Activated B cell treated with CpG ODN at 0.5 μM for 24 hours (primary cell): ENCODE measurements at places on chromosomes 2 and 18.
A peak's percentile ranks its signal among the peaks of the same experiment; 100 is the strongest.

- H3K27me3 ChIP-seq = no peaks in the 10 kb centered on the region
- no peak for DNase-seq
- peak overlapping the region; percentile 94 for H3K4me3 ChIP-seq
- peaks cover 31% of the 10 kb centered on the region for H3K4me1 ChIP-seq
- H3K27ac ChIP-seq = peak overlapping the region; percentile 84
Measured at GRCh38 chr18:36828157-36828629, 609 bp downstream of the TPGS2 start.

DNA sequence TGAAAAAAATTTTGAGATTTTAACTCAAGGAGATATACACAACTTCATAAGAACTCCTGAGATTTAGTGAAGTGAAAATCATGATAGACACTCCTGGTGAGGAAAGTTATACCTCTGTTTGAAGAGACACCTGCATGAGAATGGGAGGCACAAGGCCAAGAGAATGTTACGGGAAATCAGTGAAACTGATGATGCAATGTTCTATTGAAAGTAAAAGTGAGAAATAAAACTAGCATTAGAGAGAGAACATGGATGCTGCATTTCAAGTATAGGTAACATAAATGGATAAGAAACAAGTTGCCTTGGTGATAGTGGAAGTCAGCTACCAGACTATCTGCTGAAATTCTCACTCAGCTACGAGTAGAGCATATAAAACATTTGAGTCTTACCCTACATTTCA is 562.1 kb upstream of the FANCL start:
- H3K27ac ChIP-seq = no peak overlapping the region
- no peaks in the 10 kb centered on the region for H3K4me1 ChIP-seq
- H3K27me3 ChIP-seq = peaks cover 9% of the 10 kb centered on the region
- no peak for DNase-seq
- H3K36me3 ChIP-seq = no peaks in the 10 kb centered on the region

DNA sequence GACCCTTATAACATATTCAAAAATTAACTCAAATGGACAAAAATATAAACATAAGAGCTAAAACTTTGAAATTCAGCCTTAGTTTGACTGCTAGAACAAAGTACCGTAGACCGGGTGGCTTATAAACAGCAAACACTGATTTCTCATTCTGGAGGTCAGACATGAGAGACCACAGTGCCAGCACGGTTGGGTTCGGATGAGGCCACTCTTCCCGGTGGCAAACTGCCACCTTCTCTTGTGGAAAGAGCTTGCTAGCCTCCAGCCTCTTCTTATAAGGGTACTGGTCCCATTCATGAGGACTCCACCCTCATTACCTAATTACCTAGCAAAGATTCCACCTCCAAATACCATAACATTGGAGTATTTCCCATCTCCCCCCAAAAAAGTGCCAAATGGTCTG is 91.3 kb downstream of the FAM210A start:
- peaks cover 31% of the 10 kb centered on the region for H3K36me3 ChIP-seq
- no peak overlapping the region for H3K27ac ChIP-seq
- no peaks in the 10 kb centered on the region for H3K27me3 ChIP-seq
- peaks cover 4% of the 10 kb centered on the region for H3K4me1 ChIP-seq

DNA sequence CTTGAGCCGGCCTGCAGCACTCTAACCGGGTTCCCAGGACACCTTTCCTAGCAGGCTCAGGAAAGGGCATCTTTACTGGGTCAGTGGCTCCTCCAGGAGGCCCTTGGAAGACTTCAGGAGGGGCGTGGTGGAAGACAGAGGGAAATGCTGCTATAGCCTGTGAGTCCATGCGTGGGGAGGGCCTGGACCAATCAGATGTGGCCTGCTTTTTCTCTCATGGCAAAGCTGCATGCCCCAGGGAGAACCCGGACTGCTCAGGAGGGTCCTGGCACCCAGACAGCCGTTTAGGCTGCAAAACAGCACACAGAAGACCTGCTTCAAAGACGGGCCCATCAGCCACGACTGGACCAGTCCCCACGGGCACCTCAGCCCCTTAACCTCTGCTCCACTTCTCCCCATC is 84.4 kb downstream of the EIPR1 start:
- H3K36me3 ChIP-seq = peaks cover 13% of the 10 kb centered on the region
- H3K27me3 ChIP-seq = no peaks in the 10 kb centered on the region
- H3K27ac ChIP-seq = no peak overlapping the region
- H3K4me3 ChIP-seq = no peak overlapping the region
- no peak for DNase-seq
- H3K4me1 ChIP-seq = peaks cover 2% of the 10 kb centered on the region

- no peaks in the 10 kb centered on the region for H3K36me3 ChIP-seq
- H3K27me3 ChIP-seq = peaks cover 17% of the 10 kb centered on the region
- DNase-seq = no peak
- no peak overlapping the region for H3K27ac ChIP-seq
Measured at GRCh38 chr2:110881908-110882307, 149.5 kb downstream of the ACOXL start.

GRCh38 chr2:11680901-11681721 is 11.1 kb upstream of the NTSR2 start:
- no peaks in the 10 kb centered on the region for H3K4me1 ChIP-seq
- no peak for DNase-seq
- no peaks in the 10 kb centered on the region for H3K36me3 ChIP-seq
- no peak overlapping the region for H3K27ac ChIP-seq
- H3K27me3 ChIP-seq = peaks cover 34% of the 10 kb centered on the region

DNA sequence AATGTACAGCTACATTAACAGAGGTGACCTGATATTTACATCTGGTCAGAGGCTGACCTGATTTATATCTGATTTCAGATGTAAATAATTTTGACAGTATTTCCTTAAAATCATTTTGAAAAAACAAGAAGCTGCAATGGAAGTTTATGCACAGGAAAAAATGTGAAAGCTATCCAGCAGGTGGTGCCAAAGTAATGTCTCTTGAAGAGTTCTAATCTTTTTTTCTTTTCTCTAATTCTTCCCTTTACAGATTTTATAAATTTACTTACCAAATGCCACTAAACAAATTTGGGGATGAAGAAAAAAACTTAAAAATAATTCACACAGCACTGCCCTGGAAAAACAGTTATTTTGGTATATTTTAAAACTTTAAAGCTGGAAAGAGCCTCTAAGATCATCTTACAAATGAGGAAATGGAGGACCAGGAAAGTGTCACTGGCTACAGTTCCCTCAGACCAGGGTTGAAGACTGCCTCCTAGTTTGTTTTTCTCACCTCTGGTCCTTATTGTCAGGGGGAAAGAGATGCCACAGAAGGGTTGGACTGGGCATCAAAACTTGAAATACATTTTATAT is 16.4 kb upstream of the FBLN7 start:
- no peak for DNase-seq
- H3K4me3 ChIP-seq = no peak overlapping the region
- peaks cover 29% of the 10 kb centered on the region for H3K36me3 ChIP-seq

- H3K4me1 ChIP-seq = no peaks in the 10 kb centered on the region
- H3K27me3 ChIP-seq = no peaks in the 10 kb centered on the region
- no peaks in the 10 kb centered on the region for H3K36me3 ChIP-seq
- DNase-seq = no peak
- no peak overlapping the region for H3K27ac ChIP-seq
- H3K4me3 ChIP-seq = no peak overlapping the region
Measured at GRCh38 chr18:76757335-76757734, 65.0 kb upstream of the ZNF236 start.

GRCh38 chr2:47230418-47230817 is 75.3 kb upstream of the STPG4 start:
- DNase-seq = no peak
- H3K4me1 ChIP-seq = peaks cover 15% of the 10 kb centered on the region
- no peak overlapping the region for H3K4me3 ChIP-seq
- no peaks in the 10 kb centered on the region for H3K36me3 ChIP-seq
- H3K27me3 ChIP-seq = no peaks in the 10 kb centered on the region
- no peak overlapping the region for H3K27ac ChIP-seq

DNA sequence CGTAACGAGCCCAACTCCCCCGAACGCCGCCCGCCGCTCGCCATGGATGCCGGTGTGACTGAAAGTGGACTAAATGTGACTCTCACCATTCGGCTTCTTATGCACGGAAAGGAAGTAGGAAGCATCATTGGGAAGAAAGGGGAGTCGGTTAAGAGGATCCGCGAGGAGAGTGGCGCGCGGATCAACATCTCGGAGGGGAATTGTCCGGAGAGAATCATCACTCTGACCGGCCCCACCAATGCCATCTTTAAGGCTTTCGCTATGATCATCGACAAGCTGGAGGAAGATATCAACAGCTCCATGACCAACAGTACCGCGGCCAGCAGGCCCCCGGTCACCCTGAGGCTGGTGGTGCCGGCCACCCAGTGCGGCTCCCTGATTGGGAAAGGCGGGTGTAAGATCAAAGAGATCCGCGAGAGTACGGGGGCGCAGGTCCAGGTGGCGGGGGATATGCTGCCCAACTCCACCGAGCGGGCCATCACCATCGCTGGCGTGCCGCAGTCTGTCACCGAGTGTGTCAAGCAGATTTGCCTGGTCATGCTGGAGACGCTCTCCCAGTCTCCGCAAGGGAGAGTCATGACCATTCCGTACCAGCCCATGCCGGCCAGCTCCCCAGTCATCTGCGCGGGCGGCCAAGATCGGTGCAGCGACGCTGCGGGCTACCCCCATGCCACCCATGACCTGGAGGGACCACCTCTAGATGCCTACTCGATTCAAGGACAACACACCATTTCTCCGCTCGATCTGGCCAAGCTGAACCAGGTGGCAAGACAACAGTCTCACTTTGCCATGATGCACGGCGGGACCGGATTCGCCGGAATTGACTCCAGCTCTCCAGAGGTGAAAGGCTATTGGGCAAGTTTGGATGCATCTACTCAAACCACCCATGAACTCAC is 673 bp downstream of the PCBP1 start:
- H3K36me3 ChIP-seq = peaks cover 54% of the 10 kb centered on the region
- no peaks in the 10 kb centered on the region for H3K27me3 ChIP-seq
- H3K4me3 ChIP-seq = peak overlapping the region; percentile 96
- peaks cover 72% of the 10 kb centered on the region for H3K4me1 ChIP-seq
- peak overlapping the region; percentile 100 for H3K27ac ChIP-seq
- peak; percentile 40 for DNase-seq

DNA sequence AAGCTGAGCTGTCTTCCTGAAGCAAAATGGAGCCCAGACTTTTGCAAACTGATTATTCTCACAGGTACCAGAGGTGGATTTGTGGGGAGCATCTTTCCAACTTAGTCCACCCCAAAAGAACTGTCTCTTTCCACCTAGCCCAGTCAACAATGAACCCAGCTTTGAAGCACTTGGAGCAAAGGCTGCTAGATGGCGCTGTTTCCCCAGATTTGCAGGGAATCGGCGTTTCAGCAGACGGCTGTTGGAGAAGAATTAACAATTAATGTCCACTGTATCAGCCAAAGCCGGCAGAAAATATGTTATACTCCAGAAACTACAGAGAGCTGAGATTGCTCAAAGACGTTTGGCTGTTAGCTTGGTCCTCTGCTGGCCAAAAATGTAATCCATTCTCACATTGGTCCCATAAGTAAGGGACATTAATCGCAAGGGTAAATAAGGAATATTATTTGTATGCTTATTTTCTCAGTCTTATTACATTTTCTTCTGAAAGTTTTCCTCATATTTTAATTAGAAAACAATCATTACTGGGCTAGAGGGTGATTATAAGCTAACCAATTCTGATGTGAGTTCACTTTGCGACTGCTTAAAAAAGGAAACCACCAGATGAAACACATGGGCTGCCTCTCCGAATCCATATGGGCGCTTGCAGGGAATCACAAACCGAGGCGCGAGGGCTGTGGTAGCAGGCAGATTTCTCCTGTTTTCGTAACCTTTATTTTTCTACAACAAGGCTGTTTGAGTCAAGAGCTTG is 423.8 kb upstream of the MEX3C start:
- H3K27ac ChIP-seq = no peak overlapping the region
- H3K4me3 ChIP-seq = no peak overlapping the region
- no peak for DNase-seq
- H3K36me3 ChIP-seq = no peaks in the 10 kb centered on the region
- H3K27me3 ChIP-seq = peaks cover 18% of the 10 kb centered on the region

GRCh38 chr2:127175751-127176354 is 44.2 kb downstream of the CYP27C1 start:
- H3K4me3 ChIP-seq = no peak overlapping the region
- no peak for DNase-seq

- H3K4me1 ChIP-seq = peaks cover 19% of the 10 kb centered on the region
- DNase-seq = no peak
- H3K27ac ChIP-seq = no peak overlapping the region
- H3K4me3 ChIP-seq = no peak overlapping the region
- H3K27me3 ChIP-seq = no peaks in the 10 kb centered on the region
- H3K36me3 ChIP-seq = no peaks in the 10 kb centered on the region
Measured at GRCh38 chr2:145026456-145027455, 506.8 kb upstream of the ZEB2 start.

DNA sequence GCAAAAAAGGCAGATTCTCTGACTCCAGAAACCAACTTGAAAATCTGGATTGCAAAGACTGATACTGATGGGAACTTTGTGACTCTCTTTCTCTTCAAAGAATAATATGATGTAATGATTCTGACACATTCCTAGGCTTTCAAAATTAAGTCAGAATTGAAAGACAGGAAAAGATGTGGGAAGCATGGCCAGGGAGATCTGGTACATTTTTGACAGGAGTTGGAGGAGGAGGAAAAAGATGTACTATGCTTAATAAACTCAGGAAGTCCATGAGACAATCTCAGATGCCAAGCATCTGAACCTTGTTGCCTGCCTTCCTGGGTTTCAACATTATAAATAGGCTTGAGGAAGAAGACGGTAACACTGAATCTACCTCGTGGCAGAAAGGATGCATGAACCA is 34.2 kb downstream of the KLF7 start:
- H3K27ac ChIP-seq = no peak overlapping the region
- H3K4me3 ChIP-seq = no peak overlapping the region

DNA sequence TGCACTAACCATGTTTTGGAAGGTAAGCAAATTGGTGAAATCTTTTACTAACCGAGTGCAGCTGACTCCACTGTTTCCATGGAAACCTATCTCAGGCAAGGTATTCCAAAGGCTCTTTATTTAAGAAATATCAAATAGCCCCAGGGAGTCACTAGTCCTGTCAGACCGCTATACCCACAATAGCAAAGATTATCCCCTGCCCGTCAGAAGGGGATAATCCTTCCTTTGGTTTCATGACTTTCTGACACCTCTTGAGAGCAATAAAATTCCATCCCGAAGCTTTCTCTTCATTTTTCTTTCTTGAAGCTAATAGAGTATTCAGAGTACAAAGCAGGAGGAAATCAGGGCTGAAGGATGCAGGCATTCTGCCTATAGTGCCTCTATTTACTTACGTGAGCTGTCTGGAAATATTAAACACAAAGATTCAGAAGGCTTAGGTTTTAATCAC is 34.7 kb upstream of the MAP2 start:
- H3K27ac ChIP-seq = no peak overlapping the region
- no peak overlapping the region for H3K4me3 ChIP-seq
- peaks cover 19% of the 10 kb centered on the region for H3K27me3 ChIP-seq
- H3K36me3 ChIP-seq = no peaks in the 10 kb centered on the region
- no peaks in the 10 kb centered on the region for H3K4me1 ChIP-seq
